Foreskin fibroblast (primary cell): ENCODE measurements at places on chromosomes 5 and 9.

GRCh38 chr9:78213712-78214111, 22.2 kb upstream of the CEP78 start:
- no peak for DNase-seq

DNA sequence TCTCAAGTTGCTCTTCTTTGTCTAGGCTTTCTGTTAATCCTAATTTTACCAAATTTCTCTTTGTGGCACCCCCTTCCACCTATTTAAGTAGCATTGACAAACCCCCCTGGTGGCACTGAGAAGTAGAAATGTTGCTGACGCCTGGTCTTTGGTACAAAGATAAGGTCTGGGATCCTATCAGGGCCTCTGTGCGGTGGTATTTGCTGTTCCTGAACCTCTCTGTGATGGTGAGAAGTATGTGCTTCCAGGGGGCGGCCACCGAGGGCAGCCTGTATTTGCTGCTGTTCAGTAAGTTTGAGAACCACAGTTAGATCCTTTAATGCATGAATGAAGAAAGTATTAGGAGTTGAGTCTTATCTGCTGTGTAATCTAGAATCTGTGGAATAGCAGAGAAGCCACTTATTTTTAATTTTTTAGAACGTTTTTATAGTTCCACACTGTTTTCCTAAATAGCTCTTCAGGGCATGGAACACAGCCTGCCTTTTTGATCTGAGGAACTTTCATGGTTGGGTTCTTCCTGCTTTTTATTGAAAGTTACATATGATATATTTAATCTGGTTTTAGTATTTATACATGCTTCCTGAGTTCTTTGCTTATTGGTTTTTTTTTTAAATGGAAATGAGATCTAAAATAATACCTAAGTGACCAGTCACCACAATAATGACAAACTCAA, 124.2 kb downstream of the TRIO start:
- DNase-seq = no peak

DNA sequence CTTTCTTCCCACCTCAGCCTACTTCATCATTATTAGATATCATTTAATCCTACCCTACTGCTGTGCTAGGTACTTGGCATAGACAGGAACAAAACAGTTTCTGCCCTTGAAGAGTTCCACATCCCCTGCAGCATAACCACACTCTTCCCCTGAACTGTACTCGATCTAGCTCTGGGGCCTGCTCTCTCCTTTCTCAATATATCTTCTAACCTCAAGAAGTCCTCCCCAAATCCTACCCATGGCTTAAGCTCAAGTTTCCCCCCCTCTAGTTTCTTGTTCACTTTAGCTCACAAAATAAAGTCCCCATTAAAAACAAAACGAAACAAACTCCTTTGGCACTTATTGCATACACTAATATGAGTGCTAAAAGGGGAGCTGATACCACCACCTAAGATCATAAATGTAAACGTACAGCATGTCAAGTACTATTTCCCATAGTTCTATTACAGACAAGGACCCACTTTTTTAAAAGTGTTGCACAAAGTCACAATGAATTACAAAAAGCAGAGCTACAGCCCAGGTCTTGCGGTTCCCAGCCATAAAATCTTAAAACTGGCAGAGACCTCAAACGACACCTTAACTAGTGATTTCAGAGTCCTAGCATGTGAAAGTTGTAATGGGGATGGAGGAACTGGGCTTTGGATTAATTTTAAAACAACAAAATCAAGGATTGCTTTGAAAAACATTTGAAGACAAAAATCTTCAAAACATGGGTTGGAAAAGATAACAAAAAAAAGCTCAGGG, 80.7 kb downstream of the PTPDC1 start:
- no peak for DNase-seq

DNA sequence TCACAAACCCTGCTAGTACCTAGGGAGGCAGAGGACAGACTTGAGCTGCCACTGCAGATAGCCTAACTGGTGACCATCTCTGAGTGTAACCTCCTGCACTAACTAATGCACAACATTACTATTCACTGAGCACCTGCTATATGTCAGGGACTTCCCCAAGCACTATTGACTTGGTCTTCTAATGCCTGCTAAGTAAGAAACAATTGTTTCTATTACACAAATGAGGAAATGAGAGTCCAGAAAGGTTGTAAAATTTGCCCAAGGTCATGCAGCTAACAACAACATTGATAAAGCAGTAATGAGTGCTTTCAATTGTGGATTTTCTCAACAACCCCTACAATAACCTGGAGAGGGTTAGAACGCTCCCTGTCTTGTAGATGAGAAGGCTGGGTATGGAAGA, 183.7 kb downstream of the ZNF462 start:
- no peak for DNase-seq

DNA sequence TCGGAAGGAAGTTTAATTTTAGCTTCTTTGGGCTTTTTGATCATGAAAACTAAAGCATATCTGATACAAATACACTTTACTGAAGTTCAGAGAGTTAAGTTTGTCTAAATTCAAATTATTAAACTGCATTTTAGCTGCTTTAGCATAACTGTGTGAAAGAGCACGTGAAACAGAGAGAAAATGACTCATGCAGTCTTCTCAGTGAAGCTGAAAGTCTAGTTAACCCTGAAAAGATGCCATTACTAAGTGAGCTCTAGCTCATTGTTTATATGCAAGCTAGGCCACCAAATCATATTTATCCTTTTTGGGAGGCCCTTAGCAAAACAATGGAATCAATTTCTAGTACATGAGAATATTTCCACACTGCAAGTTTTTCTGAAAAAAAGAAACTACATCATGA, 27.6 kb downstream of the TPD52L3 start:
- peak; percentile 80 for DNase-seq

DNA sequence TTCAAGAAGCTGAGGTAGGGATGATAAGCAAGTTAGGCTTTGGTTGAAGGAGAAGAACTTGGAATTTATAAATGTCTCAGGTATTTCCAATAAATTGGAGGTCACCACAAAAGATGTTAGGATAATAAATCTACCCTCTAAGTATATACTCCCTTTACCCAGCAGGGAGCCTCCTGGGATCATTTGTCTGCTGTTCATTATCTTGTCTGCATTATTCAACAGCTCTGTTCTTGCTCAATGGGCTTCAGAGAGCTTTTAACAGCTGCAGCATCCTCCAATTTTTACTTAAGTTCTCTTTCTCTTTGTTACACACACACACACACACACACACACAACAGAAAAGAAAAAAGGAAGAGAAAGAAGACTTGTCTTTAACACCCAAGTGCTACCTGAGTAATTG, 51.7 kb upstream of the VPS13A start:
- DNase-seq = no peak

DNA sequence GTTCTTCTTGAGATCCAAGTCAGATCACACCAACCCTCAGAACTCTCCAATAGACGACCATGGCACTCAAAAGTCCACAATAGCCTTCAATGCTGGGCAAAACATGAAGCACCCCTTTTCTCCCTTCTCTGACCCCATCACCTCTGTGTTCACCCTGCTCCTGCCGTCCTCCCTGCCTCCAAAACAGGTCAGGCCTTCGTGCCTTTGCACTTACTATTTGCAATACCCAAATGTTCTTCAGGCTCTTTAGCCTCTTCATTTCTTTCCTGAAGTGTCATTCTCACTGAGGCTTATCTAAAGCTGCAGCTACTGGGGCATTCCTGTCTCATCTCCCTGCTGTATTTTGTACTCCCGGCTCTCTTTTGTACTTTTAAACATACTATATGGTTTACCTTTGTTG, 2.0 kb upstream of the ROPN1L start:
- no peak for DNase-seq

- DNase-seq = peak; percentile 69
Observed at GRCh38 chr9:37929441-37929895, 25.5 kb upstream of the SLC25A51 start.

- DNase-seq = peak; percentile 98
Observed at GRCh38 chr9:91164724-91165520, 196.8 kb downstream of the AUH start.

DNA sequence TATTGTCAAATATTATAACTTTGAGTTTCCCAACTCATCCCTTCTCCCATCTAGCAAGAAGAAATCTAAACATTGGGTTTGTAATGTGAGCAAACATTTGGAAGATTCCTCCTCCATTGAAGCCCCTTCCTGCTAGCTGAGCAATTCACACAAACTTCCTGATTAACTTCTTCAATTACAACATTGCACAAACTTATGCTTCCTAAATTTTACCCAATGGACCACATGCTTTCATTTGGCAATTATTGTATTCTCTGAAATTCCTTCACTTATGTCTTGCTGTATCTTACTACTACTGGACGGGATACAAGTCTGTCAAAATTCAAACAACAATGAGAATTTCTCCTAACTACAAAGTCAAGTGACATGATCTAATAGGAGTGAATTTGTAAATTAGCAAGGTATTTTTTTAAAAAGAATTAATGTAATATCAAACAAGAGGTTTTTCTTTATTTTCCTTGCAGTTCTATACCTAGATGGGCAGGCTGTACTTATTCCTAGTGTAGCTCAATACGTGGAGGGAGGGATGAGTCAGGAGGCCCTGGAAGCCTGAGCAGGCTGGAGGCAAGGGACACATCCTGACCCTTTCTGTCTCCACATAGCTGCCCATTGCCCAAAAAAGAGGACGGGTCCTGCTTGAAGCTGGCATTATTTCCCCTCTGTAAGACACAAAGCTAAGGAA, 11.8 kb upstream of the IFNW1 start:
- peak; percentile 50 for DNase-seq

- DNase-seq = no peak
Observed at GRCh38 chr5:82796643-82797416, 280.4 kb downstream of the TMEM167A start.

DNA sequence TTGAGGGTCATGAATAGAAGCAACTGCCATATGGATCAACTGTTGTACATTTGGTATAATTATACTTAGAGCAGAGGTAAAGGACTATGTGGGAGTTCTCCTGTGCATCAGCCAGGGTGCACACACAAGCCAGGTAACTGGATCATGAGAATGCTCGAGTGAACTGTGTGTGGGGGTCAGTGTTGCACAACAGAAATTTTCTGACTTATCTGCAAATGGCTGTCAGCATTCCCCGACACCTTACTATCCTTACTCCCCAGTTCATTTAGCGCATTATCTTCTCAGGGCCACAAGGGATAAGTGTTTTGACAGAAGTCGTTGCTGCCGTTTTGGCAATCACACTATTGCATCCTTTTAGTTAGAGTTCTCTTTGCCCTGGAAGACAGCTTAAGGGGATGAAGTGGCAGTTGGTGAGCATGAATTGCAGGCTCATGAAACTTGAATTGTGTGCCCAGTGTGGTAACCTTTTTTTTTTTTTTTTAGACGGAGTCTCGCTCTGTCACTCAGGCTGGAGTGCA, 1.7 kb downstream of the CANX start:
- peak; percentile 16 for DNase-seq

DNA sequence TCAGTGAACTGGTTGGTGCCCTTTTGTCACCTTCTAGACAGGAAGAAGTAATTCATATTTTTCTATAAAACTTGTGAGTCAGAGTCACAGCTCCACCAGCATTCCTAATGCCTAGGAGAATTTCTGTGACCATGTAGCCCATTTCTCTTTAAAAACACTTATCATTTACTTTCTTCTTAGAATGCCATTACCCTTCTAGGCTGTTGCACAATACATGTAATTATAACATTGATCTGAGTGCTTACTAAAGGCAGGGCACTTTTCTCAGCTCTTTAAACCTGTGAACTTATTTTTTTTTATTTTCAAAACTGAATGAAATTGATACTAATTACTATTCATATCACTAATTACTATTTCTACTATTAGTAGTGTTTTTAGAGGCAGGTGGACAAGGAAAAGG, 373.7 kb downstream of the TLE4 start:
- DNase-seq = peak; percentile 37

DNA sequence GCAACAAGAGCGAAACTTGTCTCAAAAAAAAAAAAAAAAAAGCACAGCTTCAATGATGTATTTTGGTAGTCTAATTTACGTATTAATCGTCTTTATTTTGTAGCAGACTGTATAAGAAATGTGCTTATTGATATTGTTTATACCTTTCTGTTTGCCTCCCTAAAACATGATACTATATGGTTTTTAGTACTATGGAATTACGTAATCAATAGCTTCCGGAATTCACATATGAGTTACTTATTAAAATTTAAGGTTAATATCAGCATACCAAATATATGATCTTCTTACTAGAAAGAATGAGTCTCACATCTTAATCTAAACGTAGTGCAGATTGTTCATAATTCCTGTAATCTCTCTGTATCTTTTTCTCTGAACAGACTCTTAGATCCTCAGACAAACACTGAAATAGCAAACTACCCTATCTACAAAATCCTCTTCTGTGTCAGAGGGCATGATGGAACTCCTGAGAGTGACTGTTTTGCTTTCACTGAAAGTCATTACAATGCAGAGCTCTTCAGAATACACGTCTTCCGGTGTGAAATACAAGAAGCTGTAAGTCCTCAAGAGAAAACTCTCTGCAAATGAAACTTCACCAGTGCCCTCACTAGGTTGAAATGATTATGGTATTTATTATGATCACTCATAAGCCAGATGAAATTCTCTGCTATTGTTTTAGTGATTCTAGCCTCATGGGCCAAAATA, 44.4 kb upstream of the GPR21 start:
- no peak for DNase-seq

- no peak for DNase-seq
Observed at GRCh38 chr5:95931079-95931833, 30.4 kb downstream of the ELL2 start.

- no peak for DNase-seq
Observed at GRCh38 chr9:125655066-125655633, 51.9 kb downstream of the MAPKAP1 start.

- peak; percentile 59 for DNase-seq
Observed at GRCh38 chr9:72588336-72588735, 66.9 kb downstream of the TMC1 start.

- no peak for DNase-seq
Observed at GRCh38 chr5:42337607-42338006, 85.6 kb upstream of the GHR start.

DNA sequence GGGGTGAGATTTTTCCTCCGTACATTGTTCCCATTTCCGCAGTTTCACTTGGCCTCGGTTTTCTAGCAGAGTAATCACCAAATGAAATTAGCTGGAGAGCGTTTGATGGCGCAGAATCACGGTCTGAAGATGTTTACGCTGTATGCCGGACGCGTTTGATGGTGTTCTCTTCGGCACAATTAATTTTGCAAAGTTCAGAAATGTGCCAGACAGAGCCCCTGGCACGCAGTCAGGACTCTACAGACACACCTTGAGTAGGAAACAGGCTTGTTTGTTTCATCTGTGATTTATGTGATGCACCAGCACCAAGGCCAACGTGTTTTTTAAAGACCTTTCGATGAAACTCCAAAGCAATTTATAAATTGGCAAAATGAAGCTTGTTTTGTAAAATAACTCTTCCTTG, 863 bp upstream of the LIFR start:
- no peak for DNase-seq

- DNase-seq = no peak
Observed at GRCh38 chr9:6188466-6188865, 27.1 kb upstream of the IL33 start.

GRCh38 chr5:149024477-149024876, 38.4 kb downstream of the SH3TC2 start:
- peak; percentile 84 for DNase-seq
